ENCODE measurements at places on chromosomes 3 and 15.

GRCh38 chr3:43747641-43748040 is 56.9 kb downstream of the ABHD5 start:
- DNase-seq, result no peak
- H3K36me3 ChIP-seq, result no peaks in the 10 kb centered on the region
- no peaks in the 10 kb centered on the region for H3K4me1 ChIP-seq
- no peak overlapping the region for H3K4me3 ChIP-seq

GRCh38 chr15:99408236-99409096 is 157.2 kb downstream of the LRRC28 start:
- no peaks in the 10 kb centered on the region for H3K4me1 ChIP-seq
- H3K27ac ChIP-seq, result no peak overlapping the region
- DNase-seq, result no peak
- no peaks in the 10 kb centered on the region for H3K36me3 ChIP-seq

- H3K4me3 ChIP-seq, result no peak overlapping the region
- DNase-seq, result no peak
- peaks cover 8% of the 10 kb centered on the region for H3K4me1 ChIP-seq
- H3K27me3 ChIP-seq, result peaks cover 30% of the 10 kb centered on the region
- H3K27ac ChIP-seq, result no peak overlapping the region
- H3K36me3 ChIP-seq, result no peaks in the 10 kb centered on the region
Measured at GRCh38 chr15:69805248-69805953, 292.3 kb downstream of the TLE3 start.

- no peaks in the 10 kb centered on the region for H3K4me1 ChIP-seq
- H3K27ac ChIP-seq, result no peak overlapping the region
- H3K27me3 ChIP-seq, result peaks cover 7% of the 10 kb centered on the region
- no peak overlapping the region for H3K4me3 ChIP-seq
Measured at GRCh38 chr3:178386401-178386800, 149.8 kb upstream of the KCNMB2 start.

GRCh38 chr15:22974745-22975144 is 5.4 kb downstream of the CYFIP1 start:
- H3K27ac ChIP-seq, result no peak overlapping the region
- H3K4me1 ChIP-seq, result peaks cover 14% of the 10 kb centered on the region
- H3K27me3 ChIP-seq, result peaks cover 13% of the 10 kb centered on the region
- no peaks in the 10 kb centered on the region for H3K36me3 ChIP-seq

All from natural killer cell treated with Interleukin-12 subunit alpha and Interleukin-12 subunit beta and Interleukin-15 and Interleukin-18, amount 100 ng/mL, for 72 hours (primary cell).